ENCODE measurements at places on chromosomes 16 and 17. TPM values are rescaled to one million over a fixed set of nuclear protein-coding genes. Genes with fewer than 3 reads are reported as not detected.
A peak's percentile ranks its signal among the peaks of the same experiment; 100 is the strongest.

- no peaks in the 10 kb centered on the region for H3K4me1 ChIP-seq
- no peaks in the 10 kb centered on the region for H3K36me3 ChIP-seq
- no peak overlapping the region for H3K4me3 ChIP-seq
- DNase-seq = no peak
- H3K27ac ChIP-seq = no peak overlapping the region
Measured at GRCh38 chr16:54049591-54050458, 236.8 kb downstream of the IRX3 start.

- no peaks in the 10 kb centered on the region for H3K27me3 ChIP-seq
- no peaks in the 10 kb centered on the region for H3K4me1 ChIP-seq
- no peak overlapping the region for H3K27ac ChIP-seq
- H3K4me3 ChIP-seq = no peak overlapping the region
Measured at GRCh38 chr17:10775058-10775457, 28.8 kb downstream of the TMEM238L start.

DNA sequence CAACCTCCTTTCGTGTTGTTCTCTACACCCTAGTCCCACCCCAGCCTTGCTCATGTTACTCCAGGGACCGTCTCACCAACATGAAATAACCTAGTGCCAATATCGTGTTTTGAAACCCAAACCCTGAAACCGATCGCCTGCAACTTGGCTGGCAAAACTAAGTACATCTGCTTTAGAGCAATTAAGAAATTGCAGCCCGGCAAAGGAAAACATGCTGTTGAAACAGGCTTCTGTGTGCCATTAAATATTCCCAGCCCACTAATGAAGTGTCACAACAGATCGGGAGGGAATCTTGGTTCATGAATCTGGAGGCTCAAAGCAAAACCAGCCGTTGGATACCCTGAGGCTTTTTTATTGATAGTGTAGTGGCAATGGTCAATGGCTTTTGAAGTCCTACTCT lies 48.3 kb upstream of the GPR139 start:
- no peak for DNase-seq
- H3K4me1 ChIP-seq = no peaks in the 10 kb centered on the region
- no peaks in the 10 kb centered on the region for H3K27me3 ChIP-seq
- H3K36me3 ChIP-seq = no peaks in the 10 kb centered on the region
- no peak overlapping the region for H3K27ac ChIP-seq

The ABCA3 gene
- 15.0 TPM for total RNA-seq

- no peaks in the 10 kb centered on the region for H3K4me1 ChIP-seq
- H3K27ac ChIP-seq = no peak overlapping the region
- H3K4me3 ChIP-seq = no peak overlapping the region
Measured at GRCh38 chr17:55368706-55369105, 52.9 kb downstream of the MMD start.

DNA sequence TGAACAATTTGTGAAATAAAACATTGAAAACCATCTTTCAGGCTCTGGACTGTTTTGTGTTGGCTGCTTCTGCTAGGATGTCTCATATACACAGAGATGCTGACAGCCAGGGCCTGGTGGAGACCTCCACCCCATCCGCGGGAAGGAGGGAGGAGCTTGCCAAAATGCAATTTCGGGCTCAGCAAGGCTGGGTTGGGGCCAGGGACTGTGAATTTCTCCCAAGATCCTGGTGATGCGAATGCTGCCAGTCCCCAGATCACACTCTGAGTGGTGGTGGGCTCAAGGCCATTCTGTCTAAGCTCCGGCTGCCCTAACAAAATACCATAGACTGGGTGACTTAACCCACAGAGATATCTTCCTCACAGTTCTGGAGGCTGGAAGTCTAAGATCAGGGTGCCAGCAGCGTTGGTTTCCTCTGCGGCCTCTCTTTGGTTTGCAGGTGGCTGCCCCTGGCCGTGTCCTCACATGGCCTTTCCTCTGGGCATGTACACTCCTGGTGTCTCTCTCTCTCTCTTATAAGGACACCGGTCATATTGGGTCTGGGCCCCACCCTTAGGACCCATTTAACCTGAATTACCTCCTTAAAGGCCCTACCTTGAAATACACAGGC lies 89.8 kb downstream of the CRISPLD2 start:
- no peak overlapping the region for H3K27ac ChIP-seq
- H3K4me3 ChIP-seq = no peak overlapping the region
- H3K36me3 ChIP-seq = no peaks in the 10 kb centered on the region
- no peak for DNase-seq

DNA sequence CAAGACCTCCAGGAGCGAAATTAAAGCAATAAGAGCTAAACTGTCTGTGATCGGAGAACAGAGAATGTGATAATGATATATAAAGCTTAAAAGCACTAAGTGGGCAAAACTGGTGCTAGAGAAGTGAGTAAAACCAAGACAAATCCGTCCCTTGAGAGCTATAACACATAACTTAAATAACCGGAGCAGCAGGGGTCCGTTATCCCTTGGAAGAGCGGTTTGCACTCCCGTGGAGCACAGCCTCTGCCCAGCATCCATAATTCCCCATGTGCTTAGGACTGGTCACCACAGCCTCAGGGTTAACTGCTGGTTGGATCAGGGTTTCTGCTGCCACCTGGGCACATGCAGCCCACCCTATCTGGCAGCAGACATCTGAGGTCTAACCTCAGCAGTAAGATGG lies 489.0 kb downstream of the NPIPA7 start:
- no peaks in the 10 kb centered on the region for H3K36me3 ChIP-seq
- H3K27me3 ChIP-seq = no peaks in the 10 kb centered on the region
- no peak for DNase-seq
- no peak overlapping the region for H3K4me3 ChIP-seq

The CIBAR2 gene
- not detected for total RNA-seq

- H3K4me1 ChIP-seq = no peaks in the 10 kb centered on the region
- no peak overlapping the region for H3K4me3 ChIP-seq
- peak overlapping the region; percentile 23 for H3K27ac ChIP-seq
- no peaks in the 10 kb centered on the region for H3K36me3 ChIP-seq
- no peaks in the 10 kb centered on the region for H3K27me3 ChIP-seq
- no peak for DNase-seq
Measured at GRCh38 chr16:31253642-31254045, 6.1 kb upstream of the ITGAM start.

DNA sequence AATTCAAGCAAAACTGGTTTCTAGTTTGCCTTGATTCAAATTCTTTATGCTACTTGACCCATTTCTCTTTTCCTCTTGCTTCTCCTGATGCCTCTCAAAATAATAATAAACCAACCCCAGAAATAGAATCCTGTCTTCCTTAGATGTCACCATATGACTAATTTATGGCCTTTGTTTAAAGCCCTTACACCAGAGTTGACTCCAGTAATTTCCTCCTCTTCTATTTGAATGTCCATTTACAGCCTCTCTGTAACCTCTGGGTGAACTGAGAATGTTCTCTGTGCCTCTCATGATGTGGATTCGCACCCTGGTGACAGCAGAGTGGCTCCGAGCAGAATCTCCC lies 31.5 kb downstream of the ZFHX3 start:
- H3K36me3 ChIP-seq = no peaks in the 10 kb centered on the region
- H3K4me3 ChIP-seq = no peak overlapping the region
- peak overlapping the region; percentile 84 for H3K27ac ChIP-seq
- DNase-seq = no peak
- no peaks in the 10 kb centered on the region for H3K27me3 ChIP-seq

DNA sequence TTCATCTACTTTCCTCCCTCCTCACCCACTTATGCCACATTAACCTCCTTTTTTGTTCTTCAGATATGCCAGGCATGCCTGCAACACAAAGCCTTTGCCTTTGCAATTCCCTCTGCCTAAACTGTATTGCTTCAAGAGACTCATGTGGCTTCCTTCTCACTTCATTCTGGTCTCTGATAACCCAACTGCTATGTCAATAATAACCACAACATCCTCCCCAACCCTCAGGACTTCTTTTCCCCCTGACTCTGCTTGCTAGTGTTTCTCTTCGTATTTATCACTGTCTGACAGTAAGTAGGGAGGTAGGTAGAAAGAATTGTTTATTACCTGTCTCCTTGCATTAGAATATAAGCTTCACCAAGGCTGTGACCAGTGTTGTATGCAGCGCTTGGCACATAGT lies 22.4 kb downstream of the RBL2 start:
- H3K27me3 ChIP-seq = no peaks in the 10 kb centered on the region
- no peak overlapping the region for H3K4me3 ChIP-seq
- H3K27ac ChIP-seq = no peak overlapping the region
- H3K36me3 ChIP-seq = peaks cover 30% of the 10 kb centered on the region
- no peak for DNase-seq

- no peak overlapping the region for H3K27ac ChIP-seq
- H3K27me3 ChIP-seq = peaks cover 3% of the 10 kb centered on the region
- H3K4me1 ChIP-seq = peaks cover 22% of the 10 kb centered on the region
- no peaks in the 10 kb centered on the region for H3K36me3 ChIP-seq
Measured at GRCh38 chr17:79811868-79812352, 15.0 kb upstream of the CBX8 start.

GRCh38 chr16:86520317-86521210 lies 10.2 kb downstream of the FOXF1 start:
- no peak overlapping the region for H3K27ac ChIP-seq
- DNase-seq = no peak
- H3K4me3 ChIP-seq = no peak overlapping the region
- no peaks in the 10 kb centered on the region for H3K4me1 ChIP-seq

The KRT17 gene
- 1.4 TPM for total RNA-seq

- H3K27ac ChIP-seq = no peak overlapping the region
- H3K4me1 ChIP-seq = peaks cover 10% of the 10 kb centered on the region
- DNase-seq = no peak
- H3K27me3 ChIP-seq = no peaks in the 10 kb centered on the region
Measured at GRCh38 chr17:7406235-7406825, 1.3 kb upstream of the NLGN2 start.

DNA sequence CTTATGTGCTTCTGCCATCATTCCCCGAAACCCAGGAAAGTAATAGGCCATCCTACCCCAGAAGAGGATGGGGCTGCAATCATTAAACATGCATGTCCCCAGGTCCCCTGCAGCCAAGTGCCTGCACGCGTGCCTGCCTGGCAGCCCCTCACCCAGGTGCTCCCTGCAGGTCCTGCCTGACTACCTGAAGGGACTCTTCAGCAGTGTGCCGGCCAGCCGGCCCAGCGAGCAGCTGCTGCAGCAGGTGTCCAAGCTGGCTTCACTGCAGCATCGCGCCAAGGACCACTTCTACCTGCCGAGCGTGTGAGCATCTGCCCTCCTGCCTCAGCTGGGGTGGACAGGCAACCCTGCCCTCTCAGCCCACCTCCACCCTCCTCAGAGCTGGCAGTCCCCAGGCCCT lies 16.2 kb upstream of the ALKBH5 start:
- no peak overlapping the region for H3K4me3 ChIP-seq
- no peak for DNase-seq
- H3K27me3 ChIP-seq = no peaks in the 10 kb centered on the region
- no peak overlapping the region for H3K27ac ChIP-seq
- H3K4me1 ChIP-seq = no peaks in the 10 kb centered on the region

DNA sequence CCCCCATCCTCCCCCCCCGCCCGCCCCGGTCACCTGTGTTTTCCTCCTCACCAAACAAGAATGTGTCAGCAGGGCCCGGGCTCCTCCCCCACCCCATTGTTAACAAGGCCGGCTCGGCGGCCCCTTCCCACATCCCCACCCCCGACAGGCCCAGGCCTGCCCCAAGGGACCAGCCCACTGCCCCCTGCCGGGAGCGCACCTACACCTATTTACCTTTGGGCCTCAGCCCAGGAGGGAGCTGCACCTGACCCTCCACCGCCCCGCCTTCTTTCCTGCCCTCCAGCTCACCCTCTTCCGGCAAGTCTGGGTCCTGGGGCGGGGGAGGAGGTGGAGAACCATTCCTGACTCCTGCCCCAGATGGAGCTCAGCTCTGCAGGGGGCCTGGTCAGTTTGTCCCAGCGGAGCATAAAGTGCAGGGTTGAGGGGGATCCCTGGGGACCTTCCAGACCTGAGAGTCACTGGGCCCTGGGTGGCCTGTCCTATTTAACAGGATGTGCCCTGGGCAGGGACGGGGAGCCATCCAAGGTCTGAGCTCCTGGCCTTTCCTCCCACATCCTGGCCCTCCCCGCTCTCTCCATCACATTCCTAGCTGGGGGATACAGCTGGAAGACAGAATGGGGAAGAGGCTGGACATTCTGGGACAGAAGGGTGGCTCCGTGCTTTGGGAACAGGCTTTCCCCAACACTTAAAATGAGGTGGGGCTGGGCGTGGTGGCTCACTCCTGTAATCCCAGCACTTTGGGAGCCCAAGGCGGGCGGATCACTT lies 8.3 kb downstream of the FOXJ1 start:
- H3K4me1 ChIP-seq = no peaks in the 10 kb centered on the region
- no peak overlapping the region for H3K4me3 ChIP-seq
- H3K36me3 ChIP-seq = no peaks in the 10 kb centered on the region
- H3K27ac ChIP-seq = peak overlapping the region; percentile 65
- peak; percentile 87 for DNase-seq

DNA sequence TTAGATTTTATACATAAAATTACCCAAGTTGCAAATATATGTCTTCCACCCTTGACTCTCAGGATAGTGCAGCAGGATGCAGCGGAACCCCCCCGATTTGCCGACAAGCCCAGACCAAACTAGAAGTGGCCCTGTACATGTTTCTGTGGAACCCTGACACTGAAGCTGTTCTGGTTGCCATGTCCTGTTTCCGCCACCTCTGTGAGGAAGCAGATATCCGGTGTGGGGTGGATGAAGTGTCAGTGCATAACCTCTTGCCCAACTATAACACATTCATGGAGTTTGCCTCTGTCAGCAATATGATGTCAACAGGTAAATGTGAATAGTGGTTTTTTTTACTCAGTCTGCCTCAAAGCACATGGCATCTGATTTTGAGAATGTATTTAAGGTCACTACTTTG lies 70.7 kb downstream of the OMG start:
- no peak overlapping the region for H3K4me3 ChIP-seq
- no peaks in the 10 kb centered on the region for H3K4me1 ChIP-seq
- no peak overlapping the region for H3K27ac ChIP-seq
- H3K27me3 ChIP-seq = no peaks in the 10 kb centered on the region

The MYH13 gene
- total RNA-seq = not detected

The TNFRSF17 gene
- total RNA-seq = not detected

- no peaks in the 10 kb centered on the region for H3K27me3 ChIP-seq
- H3K27ac ChIP-seq = no peak overlapping the region
- DNase-seq = no peak
- H3K4me3 ChIP-seq = no peak overlapping the region
Measured at GRCh38 chr17:76560036-76560876, 20.4 kb downstream of the PRCD start.

The SLC2A4 gene
- 0.32 TPM for total RNA-seq

DNA sequence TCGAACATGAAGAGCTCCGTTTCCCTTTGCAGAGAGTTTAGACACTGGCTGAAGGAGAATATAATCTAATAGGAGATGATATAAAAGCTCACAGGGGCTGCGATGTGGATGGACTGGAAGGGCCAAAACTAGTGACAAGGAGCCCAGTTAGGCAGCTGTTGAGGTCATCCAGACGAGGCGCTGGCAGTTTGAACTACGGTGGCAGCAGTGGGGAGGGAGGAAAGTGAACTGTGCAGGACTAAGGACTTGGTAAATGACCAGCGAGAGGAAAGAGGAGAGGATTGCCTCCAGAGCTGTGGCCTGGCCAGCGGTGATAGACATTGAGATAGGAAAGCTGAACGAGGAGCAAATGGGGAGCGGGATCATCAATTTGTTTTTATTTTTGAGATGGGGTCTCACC lies 14.6 kb upstream of the YWHAE start:
- H3K27ac ChIP-seq = no peak overlapping the region
- no peaks in the 10 kb centered on the region for H3K4me1 ChIP-seq
- H3K36me3 ChIP-seq = no peaks in the 10 kb centered on the region
- H3K27me3 ChIP-seq = no peaks in the 10 kb centered on the region
- H3K4me3 ChIP-seq = no peak overlapping the region
- no peak for DNase-seq

GRCh38 chr17:28119046-28119445 lies 76.6 kb downstream of the NLK start:
- peaks cover 14% of the 10 kb centered on the region for H3K4me1 ChIP-seq
- no peaks in the 10 kb centered on the region for H3K36me3 ChIP-seq
- no peak overlapping the region for H3K4me3 ChIP-seq
- no peaks in the 10 kb centered on the region for H3K27me3 ChIP-seq

GRCh38 chr16:19701091-19701490 lies 16.9 kb downstream of the KNOP1 start:
- no peak for DNase-seq
- H3K27ac ChIP-seq = peak overlapping the region; percentile 84
- no peak overlapping the region for H3K4me3 ChIP-seq
- H3K27me3 ChIP-seq = no peaks in the 10 kb centered on the region

Measured in pancreas (tissue), 10 donors.